Activated T-cell treated with anti-CD3 and anti-CD28 coated beads for 24 hours (primary cell): ENCODE measurements at places on chromosomes 4 and X.

DNA sequence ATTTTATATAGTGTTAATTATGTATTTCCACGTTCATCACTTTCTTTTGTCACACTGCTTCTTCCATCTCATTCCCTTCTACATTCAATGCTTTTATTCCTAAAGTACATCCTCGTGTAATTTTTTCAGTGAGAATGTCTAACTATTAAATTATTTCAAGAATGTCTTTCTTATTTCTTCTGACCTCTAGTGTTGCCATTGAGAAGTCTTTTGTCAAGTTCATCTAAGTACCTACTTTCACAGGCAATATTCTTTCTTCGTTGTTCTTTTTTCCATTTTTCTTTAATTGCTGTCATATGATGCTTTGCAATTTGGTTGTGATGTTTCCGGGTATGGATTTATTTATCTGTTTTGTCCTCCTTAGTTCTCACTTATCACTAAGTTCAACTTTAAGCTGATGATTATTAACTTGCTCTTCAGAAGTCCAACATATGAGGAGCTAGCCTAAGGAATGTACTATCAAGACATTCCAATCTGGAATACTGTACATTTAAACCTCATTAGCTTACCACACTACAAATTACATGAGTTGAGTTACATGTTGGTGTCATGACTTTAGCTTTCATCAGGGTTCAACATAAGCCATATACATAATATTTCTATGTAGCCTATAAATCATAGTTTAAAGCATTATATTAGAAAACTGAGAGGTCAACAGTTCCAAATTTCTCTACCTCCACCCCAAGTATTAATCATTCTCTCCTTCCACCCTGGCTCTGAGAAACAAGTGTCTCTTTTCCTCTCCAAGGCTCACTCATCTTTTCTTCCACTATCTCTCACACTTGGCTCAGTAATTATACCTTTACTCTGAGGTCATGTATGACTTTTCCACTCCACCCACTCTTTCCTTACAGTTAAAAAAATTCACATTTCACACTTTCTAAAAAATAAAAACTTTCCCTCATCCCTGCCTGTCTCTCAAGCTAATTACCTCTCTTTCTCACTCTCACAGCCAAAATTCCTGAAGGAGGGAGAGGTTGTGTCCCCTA is 81.5 kb downstream of the COX18 start:
- no peak for DNase-seq

DNA sequence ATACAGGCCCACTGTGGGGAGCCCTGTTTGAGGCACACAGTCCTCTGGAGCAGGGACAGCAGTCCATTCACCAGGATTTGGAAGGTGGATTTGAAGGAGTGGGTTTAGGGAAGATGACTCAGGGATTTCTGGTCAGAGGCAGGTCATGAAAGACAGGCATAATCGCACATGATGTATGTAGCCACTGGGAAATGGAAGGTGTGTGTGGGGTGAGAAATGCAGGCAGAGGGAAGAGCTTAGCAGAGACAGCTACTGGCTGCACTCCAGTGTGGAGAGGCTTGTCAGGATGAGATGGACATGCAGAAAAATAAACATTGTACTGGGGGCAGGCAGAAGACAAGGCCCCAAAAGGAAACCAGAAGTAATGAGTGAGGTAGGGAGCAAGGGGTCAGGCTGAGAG is 85.2 kb upstream of the STS start:
- no peak for DNase-seq

DNA sequence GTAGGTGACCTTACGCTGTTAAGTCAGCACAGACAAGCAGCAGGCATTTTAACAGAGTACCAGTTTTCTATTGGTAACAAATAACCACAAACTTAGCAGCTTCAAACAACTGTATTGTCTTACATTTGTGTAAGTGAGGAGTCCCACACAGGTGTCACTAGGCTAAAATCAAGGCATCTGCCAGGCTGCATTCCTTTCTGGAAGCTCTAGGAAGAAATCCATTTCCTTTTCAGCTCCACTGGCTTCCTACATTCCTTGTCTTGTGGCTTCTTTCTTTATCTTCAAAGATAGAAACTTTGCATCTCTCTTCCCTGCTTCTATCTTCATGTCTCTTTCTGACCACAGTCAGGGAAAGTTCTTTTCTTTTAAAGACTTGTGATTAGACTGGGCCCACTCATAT is 139.9 kb downstream of the TMEM144 start:
- DNase-seq: no peak

GRCh38 chrX:151723156-151723760 is 7.4 kb downstream of the FATE1 start:
- no peak for DNase-seq

GRCh38 chr4:79597266-79597665 is 189.2 kb upstream of the GK2 start:
- no peak for DNase-seq
